ENCODE measurements at places on chromosomes 6 and 20. TPM values are rescaled to one million over a fixed set of nuclear protein-coding genes. Genes with fewer than 3 reads are reported as not detected.

Gene PROKR2
- not detected for total RNA-seq

Gene LCA5
- 5.8 TPM for total RNA-seq

Gene TMEM74B
- total RNA-seq = not detected

Gene LGSN
- not detected for total RNA-seq

Gene AGPAT4
- 18.5 TPM for total RNA-seq

Data from subcutaneous adipose tissue (tissue), 4 donors.